Thyroid gland (tissue), 4 donors: ENCODE measurements at places on chromosomes 2 and 18.

DNA sequence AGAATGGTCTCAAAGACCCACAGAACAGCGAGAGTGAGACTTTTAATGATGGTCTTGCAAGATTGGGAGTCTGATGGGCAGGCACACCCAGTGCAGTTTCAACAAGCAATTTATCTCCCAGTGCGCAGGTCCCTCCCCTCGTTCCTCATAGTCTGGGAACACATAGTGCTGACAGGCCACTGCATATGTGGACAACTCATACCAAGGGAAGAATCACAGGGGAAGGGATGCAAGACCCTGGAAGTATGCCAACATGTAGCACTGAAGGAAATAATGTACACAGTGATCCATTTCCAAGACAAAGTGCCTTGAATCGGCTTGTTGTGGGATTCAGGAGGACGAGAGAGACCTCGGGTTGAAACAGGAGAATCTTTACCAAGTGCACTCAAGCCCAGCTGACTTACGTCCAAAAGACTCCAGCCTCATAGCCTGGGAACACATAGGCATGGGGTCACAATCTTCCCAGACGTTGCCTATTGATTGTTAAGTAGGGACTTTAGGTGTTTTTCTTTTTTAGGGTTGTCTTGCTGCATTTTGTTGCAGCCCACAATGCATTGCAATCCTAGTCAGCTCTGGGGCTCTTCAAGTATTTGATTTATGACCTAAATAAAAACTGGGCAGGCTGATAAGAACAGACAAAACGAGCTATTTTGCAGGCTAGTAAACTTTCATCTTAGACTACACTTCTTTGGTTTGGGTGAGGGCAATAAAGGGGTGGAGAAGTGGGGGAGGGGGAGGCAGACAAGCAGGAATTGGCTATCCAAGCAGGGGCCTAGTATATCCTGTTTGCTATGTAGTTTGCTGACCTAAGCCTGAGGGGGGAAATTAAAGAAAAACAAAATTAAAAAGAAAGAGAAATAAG lies 24.7 kb upstream of the SERPINB5 start:
- DNase-seq, result no peak

GRCh38 chr2:163558251-163559021 lies 177.4 kb downstream of the FIGN start:
- DNase-seq, result peak; percentile 39

GRCh38 chr18:78430131-78430758 lies 549.4 kb upstream of the SALL3 start:
- DNase-seq, result no peak

GRCh38 chr2:149924028-149924427 lies 336.5 kb upstream of the MMADHC start:
- DNase-seq, result no peak

GRCh38 chr2:129912871-129913694 lies 66.4 kb upstream of the RAB6C start:
- no peak for DNase-seq

GRCh38 chr2:183292028-183292427 lies 167.8 kb downstream of the NUP35 start:
- no peak for DNase-seq

DNA sequence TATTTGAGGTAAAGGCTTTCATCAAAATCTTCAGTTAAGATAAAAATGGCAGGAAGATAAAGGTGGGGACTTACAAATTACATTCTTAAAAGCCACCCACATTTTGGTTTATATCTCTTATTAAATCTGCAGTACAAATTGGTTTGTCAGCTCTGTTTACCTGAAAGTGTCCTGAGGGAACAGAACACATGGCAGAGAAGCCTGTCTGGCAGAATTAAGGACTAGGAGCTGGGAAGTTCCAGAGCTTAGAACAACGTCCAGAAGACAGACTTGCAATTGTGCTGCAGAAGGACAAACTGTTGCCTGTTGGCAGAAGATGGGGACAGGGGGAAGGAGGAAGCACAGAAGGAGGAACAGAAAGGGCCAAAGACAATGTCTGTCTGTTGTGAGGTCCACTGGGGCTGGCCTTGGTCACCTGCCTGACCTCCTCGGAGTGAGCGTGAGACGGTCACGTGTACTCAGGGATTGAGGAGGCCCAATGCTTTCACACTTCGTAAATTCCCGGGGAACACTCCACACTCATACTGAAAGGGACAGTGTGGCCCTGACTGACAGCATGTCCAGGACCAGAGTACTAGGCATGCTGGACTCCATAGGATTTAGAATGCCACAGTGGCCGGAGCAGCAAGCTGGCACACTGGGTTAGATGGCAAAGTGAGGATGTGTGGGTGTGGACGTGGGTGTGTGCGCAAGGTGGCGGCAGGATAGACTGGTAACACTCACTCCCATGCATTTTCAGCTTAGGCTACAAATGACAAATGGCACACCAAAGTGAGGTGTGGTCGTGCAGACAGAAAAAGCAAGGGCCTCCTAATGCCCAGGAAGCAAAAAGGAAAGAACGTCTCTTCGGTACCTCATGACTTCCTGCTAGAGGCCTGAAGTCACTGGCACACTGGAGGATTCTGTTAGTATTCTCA lies 210.9 kb upstream of the REV1 start:
- DNase-seq, result no peak

- no peak for DNase-seq
Observed at GRCh38 chr2:43853141-43854081, 14.6 kb downstream of the ABCG8 start.

DNA sequence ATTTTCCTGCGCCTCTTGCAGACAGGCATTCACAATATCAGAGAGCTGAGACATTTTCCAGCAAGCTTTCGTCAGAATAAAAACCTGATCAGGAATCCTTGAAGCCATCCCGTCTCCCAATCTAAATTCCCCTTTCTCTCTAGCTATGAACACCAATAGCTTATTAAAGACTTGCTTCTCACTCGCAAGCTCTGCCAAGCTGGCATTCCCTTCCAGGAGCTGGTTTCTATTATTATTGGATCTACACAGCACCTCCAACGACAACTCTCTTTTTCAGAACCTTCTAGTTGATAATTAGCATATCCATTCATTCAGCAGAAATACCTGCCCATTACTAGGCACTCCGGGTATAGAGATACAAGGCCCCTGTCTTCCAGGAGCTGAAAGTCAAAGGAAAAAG lies 350.3 kb downstream of the MTX2 start:
- DNase-seq, result no peak

DNA sequence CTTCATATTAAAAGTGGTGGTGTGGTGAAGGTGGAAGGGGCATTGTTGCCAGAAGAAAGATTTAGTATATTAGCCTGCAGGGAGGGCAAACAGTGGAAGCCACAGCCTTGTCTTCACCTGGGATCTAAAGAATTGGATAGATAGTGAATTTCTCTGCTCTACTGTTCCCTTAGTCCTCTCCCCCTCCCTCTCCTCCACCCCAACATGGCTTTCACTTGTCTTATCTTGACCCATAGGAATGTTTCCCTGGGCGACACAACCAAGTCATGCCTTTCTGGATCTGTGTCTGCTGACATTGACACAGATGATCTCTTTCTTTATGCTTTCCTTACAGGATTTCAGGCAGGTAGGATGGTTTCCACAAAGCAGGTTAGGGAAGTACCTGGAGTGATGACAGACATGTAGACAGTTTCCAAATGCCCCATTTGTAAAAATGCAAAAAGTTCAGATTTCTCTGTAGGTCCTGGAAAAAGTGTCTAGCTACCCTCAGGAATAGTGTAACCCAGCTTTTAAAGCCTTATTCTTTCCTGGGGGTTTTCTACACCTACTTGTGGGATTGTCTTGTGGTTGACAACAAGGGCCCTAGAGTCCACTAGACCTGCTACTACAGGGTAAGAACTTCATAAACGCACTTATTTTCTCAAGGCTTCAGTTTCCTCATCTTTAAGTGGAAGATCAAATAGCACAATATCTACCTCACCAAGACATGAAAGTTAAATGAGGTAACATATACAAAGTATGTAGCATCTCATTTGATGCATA lies 184.2 kb upstream of the SP5 start:
- no peak for DNase-seq

DNA sequence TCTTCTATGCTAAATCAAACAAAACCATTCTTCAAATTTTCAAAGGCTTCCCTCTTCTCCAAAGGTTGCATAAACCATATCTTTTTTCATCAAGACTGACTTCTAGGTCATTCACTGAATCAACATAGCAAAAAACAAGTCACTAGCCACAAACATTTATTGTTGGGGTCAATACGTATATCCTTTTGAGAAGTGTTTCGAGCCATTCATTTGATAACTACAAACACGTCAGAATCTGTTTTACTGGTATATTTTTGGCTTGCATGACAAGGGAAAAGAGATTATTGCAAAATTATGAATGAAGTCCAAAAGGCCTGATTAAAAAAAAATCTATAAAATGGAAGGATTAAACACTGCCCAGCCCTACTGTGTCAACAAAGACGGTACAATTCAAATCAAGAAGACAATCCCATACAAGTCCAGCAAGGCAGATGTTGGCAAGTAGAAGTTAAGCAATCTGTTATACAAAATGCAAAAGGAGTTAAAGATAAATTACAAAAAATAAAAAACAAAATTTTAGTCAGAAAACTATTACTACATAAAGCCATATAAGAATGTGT lies 222.4 kb downstream of the SRBD1 start:
- no peak for DNase-seq

- DNase-seq, result no peak
Observed at GRCh38 chr18:39191058-39191457, 1625.5 kb upstream of the CELF4 start.

DNA sequence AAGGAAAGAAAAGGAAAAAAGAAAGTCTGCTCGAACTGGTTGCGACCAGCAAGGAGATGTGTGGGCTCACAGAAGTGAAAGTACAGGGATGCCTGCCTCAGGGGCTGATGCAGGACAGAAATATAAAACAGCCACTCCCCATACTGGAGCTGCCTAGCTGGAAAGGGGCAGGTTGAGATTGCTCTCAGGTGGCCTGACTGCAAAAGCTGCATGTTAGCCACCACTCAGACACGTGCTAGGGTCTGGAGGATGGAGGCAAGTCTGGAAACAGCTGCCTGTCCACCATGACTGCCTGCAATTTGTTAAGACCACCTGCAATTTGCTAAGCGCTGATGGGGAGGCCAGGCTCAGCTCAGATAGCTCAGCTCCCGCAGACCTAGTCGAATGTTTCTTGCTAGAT lies 17.9 kb downstream of the B3GNT7 start:
- no peak for DNase-seq

DNA sequence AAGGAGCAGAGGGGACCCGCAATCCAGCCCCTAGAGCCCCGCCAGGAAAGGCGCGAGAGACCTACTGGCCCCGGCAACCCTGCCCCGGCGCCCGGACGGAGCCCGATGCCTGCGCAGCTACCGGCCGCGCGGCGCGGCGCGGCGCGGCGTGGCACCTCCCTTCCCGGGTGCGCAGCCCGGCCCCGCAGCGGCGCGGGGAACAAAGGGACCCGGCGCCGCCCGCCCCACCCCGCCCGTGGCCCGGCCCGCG lies 307 bp downstream of the CDH2 start:
- DNase-seq, result no peak

GRCh38 chr2:11930211-11930761 lies 183.9 kb downstream of the LPIN1 start:
- peak; percentile 6 for DNase-seq

DNA sequence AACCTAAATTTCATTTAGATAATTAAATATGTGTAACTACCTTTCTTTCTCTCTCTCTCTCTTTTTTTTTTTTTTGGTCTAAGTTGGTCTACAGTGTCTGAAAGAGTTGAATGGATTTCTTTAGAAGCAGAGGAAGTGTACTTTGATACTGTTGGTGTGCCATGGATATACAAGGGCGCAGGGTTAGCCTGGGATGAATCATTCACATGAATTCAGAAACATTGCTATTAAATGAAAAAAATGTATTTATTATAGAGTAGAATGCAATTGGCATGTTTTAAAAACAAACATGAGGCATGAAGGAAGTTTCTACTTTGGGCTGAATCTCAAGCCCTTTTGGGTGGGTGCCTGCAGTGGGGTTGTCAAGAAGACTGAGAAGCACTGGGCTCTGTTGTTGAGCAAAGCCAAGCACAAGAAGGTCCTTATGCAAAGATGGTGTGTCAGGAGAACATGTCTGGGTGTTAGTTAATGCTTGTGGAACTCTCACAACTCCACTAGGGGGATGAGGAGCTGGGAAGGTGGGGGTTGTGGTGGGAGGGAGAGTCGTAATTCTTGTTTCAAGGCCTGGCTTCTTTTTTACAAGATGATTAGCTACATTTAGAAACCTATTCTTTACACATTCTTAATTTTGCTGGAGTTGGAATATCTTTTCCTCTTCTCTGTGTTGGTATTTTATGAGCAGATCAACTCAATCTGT lies 57.9 kb downstream of the LYPD6 start:
- DNase-seq, result no peak

- DNase-seq, result no peak
Observed at GRCh38 chr2:219445220-219445640, 10.6 kb downstream of the SPEG start.

GRCh38 chr18:8503248-8503647 lies 106.0 kb upstream of the RAB12 start:
- no peak for DNase-seq

DNA sequence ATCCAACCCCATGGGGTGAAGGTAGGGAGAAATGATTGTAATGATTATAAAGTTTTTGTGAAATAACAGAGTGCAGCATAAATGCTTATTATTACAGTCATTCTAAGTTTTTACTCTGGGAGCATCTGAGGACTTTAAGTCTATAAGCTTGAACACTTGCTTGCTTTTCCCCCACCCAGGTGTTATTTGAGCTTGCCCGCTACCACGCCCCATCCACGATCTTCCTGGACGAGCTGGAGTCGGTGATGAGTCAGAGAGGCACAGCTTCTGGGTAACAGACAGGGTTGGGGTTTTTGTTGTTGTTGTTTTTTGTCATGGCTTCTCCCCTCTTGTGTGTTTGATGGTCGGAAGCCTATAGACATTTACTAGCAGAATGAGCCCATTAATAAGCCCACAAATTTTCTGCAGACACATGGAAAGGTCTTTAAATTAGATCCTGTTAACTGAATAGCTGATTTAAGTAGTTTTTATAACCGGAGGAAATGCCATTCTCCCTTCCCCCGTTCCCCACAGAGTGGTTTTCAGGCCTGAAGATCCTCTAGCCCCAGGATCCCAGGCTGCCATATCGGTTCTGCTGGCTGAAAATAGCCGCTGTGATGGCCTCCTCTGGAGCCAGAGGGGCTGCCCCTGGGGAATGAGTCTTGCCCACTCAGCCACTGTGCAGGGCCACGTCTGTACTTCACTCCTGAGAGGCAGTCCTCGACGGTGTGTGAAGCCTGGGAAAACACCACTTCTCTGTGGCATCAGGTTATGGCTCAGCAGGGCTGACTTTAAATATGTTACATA lies 39.9 kb upstream of the ELOA2 start:
- no peak for DNase-seq

DNA sequence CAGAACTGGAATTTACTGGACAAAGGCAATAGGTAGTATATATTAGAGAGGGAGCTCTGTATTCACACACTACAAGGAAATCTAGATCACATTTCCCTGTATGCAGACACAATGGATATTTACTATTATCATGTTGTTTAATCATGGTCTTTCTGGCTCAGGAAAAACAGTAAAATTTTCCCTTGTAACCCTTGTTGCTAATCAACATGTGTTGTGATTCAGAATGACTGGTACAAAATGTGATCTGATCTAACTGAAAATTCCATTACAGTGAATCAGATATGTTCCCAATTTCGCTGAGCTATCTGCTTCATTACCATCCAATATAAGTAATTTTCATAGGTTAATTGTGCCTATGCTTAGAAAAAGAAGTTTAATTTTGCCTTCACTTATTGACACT lies 1109.7 kb downstream of the LRP1B start:
- DNase-seq, result no peak

GRCh38 chr18:8726963-8727705 lies 21.8 kb downstream of the MTCL1 start:
- no peak for DNase-seq
